Cortex of kidney (tissue), 1 donor: ENCODE measurements at places on chromosomes 6 and 20.

DNA sequence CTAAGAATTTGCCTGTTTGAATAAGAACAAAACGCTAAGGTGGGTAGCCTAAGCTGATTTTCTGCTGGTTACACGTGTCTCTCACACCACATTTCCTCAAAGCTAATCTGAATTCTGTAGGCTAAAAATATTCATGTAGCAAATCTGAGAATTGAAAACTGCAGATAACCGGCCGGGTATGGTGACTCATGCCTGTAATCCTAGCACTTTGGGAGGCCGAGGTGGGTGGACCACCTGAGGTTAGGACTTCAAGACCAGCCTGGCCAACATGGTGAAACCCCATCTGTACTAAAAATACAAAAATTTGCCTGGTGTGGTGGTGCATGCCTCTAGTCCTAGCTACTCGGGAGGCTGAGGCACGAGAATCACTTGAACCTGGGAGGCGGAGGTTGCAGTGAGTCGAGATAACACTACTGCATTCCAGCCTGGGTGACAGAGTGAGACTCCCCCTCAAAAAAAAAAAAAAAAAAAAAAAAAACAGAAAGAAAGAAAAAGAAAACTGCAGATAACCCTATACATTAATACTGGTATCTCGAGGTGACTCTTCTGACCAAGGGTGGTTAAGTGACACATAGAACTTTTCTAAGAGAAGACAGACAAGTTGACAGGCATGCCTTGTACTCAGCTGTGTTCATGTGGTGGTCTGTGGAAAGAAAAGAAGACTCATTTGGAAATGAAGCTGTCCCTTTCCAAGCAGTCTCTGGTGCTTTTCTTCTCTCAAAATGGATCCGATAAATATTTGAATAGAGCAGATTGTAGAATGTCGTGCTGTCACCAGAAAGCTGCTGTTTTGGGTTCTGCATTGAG lies 24.7 kb upstream of the ASXL1 start:
- DNase-seq, result no peak

DNA sequence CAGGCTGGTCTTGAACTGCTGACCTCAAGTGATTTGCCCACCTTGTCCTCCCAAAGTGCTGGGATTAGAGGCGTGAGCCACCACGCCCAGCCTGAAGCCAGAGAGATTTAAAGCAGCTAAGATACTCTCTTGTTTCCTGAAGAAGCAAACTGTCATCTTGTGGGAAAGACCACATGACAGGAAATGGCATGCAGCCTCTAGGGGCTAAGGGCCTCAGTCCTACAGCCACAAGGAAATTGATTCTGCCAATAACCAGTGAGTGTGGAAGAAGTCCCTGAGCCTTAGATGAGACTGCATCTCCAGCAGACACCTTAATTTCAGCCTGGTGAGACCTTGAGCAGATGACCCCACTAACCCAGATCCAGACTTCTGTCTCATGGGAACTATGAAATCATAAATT lies 40.9 kb downstream of the KIZ start:
- no peak for DNase-seq

DNA sequence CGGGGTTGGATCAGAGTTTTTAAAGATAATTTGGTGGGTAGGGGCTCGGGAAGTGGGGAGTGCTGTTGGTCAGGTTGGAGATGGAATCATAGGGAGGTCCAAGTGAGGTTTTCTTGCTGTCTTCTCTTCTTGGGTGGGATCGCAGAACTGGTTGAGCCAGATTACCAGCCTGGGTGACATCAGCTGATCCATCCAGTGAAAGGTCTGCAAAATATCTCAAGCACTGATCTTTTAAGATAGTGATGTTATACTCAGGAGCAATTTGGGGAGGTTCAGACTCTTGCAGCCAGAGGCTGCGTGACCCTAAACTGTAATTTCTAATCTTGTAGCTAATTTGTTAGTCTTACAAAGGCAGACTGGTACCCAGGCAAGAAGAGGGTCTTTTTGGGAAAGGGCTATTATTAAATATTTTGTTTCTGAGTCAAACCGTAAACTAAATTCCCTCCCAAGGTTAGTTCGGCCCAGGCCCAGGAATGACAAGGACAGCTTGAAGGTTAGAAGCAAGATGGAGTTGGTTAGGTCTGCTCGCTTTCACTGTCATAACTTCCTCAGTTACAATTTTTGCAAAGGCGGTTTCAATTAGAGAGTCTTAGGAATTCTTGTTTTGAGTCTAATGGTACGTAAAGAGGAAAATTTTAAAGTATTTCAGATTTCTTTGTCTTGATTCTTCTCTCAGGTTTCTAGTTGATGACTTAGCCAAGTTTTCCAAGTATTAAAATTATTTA lies 53.1 kb downstream of the SCAF8 start:
- DNase-seq, result no peak

GRCh38 chr6:125210667-125211066 lies 57.1 kb downstream of the TPD52L1 start:
- no peak for DNase-seq

DNA sequence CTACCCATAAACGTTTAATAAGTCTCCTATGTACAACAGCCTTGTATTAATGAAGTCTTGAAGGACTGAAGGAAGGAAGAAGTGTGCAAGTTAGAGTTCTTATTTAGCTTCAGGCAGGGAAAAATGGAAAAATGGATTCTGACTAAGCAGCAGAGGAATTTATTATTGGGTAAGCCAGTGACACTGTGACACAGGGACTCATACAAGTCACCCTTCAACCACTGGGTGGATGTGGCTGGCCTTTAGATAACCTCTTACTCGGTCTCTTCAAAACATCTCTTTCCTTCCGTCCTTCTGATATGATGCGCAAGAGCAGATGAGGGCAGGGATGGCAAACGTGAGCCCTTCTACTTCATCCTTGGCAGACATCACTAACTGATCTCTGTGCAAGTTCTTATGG lies 145.6 kb downstream of the DHX35 start:
- no peak for DNase-seq

DNA sequence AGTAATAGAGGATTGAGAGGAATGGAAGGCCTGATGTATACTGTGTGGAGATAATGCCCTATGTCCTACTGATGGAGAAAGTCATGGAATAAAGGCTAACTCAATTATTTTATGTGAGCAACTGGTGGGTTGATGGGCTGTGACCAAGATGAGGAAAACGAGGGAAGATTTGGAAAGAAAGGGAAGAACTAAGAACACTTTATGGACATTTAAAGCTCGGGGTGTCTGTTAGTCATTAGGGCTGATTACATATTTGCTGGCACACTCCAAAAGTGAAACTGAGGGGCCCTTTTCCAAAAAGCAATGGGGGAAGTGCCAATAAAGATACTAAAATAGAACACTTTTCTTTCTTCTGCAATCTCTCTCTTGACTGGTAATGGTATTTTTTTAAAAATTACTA lies 439.5 kb downstream of the PLCB1 start:
- DNase-seq, result no peak

DNA sequence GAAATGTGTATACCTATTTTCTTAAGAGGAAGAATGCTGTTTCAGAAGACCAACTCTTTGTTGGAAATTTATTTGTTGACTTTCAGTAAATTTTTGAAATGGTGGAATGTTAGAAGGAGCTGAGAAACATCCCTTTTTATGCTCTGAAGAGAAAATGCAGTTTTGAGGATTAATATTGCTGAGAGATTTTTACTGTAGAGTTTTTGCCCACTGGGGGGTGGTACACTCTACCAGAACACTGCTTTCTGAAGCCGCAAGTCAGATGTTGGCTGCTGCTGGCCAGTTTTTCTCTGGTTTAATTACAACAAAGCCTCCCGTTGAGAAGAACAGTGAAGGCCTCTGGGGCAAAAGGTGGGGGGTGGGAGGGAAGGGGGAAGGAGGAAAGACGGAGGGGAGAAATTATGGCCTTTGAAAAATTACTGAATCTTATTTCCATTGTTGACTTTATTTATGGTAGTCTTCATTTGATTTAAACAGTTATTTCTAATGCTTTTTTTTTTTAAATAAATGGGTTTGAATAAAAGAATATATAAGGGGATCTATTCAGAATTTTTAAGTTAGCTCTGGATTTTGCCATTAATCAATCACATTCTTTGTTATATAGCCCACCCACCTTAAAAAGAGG lies 3.0 kb downstream of the FLRT3 start:
- no peak for DNase-seq

DNA sequence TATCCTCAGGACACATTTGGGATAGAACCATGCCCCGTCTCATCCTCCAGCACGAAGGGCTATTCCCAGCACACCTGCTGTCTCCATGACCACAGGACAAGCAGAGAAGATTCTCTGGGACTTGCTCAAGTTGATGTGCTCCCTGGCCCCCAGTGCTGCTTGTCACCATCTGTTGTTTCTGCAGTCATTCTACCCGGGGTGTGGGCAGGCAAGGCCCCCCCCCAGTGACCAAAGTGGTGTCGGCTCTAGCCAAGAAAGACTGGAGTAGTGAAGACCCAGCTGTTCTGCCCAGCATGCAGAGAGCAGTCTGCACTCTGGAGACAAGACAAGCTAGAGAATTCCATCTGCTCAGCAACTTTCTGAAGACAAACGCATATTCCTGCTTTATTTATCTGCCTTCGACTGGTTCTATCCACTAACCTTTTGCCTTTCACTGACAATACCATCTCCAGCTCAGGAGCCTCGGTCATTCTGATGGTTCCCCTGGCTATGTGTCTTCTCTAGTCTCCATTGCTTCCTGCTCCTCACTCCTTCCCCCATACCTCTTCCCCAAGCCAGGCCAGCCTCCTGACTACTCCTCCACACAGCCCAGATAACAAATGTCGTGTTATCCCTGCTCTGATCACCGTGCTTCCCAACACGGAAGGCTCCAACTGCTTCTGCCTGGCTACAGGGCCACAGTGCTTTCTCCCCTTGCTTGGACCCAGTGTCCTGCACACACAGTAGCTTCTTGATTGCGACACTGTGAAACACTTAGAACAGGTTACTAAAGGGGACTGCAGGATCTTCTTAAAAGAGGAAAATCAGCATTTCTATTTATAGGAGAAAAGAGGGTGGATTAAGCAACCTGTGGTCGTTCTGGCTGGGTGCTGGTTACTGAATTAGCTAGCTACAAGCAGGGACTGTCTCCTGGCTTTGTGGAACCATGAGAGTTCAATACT lies 86.7 kb upstream of the EMILIN3 start:
- no peak for DNase-seq

GRCh38 chr6:5318617-5319272 lies 57.4 kb downstream of the FARS2 start:
- DNase-seq, result no peak

GRCh38 chr6:1720620-1721322 lies 111.1 kb downstream of the FOXC1 start:
- DNase-seq, result no peak

DNA sequence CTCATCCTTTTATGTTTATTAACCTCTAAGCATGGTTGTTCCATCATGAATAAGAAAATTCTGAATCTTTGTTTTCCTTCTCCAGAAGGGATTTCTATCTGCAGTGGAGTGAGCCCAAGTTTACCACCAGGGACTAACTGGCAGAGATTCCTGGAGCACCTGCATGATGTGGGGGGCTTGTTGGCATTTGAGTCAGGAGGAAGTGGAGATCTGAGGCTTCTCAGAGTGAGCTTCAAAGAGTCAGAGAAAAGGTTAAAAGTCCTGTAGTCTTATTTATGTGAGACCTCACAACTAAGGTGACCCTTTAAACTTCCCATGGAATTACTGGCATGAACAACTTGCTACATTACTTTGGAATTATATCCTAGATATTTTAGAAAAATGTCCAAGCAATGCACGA lies 138.1 kb upstream of the SLC24A3 start:
- no peak for DNase-seq

DNA sequence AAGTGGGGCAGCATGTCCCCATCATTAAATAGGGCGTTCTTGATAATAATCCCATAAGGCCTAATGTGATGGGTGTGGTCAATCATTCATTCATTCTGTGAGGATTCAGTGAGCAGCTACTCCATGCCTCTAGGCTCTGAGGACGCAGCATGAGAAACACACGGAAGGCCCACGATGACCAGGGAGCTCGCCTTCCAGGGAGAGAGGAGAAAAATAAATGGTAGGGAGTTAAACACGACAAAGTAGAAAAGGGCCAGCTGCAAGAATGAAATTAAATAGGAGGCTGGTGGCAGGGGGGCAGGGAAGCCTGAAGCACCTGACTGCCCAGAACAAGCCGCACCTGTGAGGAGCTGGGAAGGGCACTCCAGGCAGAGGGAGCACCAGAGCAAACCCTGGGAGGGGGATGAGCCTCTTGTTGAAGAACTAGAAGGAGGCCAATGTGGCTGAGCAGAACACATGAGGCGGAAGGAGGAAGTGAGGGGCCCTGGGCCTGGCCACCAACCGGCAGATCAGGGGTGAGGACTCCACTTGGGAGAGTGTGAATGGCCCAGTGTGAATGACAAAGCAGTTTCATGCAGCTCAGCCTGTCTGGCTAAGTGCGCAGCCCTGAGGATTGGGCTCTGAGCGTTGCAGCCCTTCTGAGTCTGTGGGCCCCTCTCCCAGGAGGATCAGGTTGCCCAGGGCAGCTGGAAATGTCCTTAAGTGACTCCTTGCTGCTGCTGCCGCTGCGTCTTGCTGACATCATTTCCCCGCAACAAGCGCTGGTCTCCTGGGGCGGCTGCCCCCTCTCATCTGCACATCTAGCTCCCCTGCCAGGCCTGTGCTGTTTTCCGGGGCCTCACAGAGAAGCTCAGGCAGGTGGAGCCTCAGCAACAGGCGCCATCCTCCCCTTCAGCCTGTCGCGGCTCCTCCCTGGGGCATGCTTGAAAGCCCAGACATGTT lies 99.9 kb downstream of the CDH26 start:
- DNase-seq, result no peak

GRCh38 chr6:157020881-157021343 lies 243.7 kb downstream of the ARID1B start:
- DNase-seq, result no peak

DNA sequence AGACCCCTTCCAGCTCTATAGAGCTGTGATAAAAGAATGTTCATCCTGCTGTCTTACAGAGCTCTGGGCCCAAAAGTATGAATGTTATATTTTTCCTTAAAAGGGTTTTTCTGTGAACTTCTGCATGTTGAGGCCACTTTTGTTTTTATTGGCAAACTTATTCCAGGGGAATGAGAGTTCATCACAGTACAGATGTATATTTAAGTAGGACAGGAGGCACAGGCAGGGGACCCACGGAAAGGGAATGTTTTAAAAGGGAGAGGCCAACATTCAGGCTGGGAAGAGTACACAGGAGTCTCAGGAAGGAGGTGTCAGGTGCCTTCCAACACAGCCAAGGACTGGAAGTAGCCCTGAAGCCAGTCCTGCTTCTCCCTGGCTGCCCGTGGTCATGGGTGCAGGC lies 148.4 kb downstream of the EYA2 start:
- DNase-seq, result no peak

DNA sequence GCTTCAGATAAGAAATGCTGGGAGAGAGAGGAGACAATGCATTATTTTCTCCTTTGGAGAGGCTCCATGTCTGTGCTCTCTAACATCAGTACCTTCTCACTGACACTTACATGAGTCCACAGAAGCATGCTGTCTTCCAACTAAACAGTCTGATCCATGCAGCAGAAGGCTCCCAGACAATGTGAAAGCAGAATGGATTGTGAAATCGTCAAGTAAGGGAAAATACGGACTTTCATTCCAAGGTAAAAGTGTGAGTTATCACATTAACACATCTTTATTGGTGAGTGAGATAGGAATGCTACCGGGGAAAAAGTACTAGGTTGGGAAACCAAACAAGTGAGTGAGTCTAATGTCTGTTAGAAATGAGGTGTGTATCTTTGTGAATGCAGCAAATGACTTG lies 167.6 kb upstream of the KCNK16 start:
- no peak for DNase-seq
